ENCODE measurements at places on chromosomes 5 and 9.

DNA sequence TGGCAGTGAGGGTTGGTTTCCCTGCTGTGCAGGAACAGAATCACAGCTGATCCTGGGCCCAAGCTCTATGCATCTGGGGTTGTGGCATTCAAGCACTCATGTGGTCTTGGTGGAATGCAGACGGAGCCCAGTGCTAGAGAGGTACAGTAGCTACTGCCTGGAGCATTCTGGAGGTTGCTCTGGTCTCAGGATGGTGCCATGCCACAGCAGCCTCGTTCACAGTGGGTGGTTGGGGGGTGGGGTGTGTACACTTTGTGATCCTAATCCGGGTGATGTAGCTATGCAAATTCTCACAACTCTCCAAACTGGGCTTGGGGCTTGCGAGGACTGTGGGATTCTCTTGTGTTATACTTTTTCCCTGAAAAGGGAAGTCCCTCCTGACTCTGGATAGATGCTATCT lies 45.2 kb downstream of the FGD3 start:
- no peak for DNase-seq

DNA sequence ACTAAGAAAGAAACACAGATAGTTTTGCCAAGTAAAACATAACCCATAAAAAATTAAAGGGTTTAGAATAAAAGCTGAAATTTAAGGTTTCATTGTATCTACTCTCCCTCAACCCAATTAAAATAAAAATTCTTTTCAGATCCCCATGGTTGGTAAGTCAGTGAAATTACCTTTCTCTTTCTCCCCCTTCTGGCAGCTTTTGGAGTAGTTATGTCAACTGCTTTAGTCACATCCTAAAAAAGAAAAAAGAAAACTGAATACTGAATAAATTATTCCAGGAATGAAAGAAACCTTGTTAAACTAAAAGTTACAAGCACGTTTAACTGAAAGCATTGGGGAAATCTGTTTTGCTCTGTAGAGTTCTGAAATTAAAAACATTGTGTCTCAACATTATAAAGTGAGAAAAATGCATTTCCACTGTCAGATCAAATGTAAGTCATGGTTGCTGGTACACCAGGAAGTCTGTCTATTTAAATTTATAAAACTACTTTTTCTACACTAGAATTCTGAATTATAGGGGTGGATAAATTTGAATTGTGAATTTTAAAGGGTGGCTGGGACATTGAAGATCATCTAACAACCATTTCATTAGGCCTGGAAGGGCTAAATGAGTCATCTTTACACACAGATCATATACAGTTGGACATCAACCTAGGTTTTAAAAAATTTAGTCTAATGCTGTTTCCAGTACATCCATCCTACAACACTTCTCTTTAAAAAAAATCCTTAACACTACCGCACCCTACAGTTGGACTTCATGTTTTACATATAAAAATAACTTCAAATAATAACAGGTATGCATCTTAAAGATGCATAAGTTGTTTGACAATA lies 24.7 kb downstream of the PSIP1 start:
- no peak for DNase-seq

- DNase-seq, result no peak
Observed at GRCh38 chr5:59000211-59000610, 417.3 kb downstream of the RAB3C start.

DNA sequence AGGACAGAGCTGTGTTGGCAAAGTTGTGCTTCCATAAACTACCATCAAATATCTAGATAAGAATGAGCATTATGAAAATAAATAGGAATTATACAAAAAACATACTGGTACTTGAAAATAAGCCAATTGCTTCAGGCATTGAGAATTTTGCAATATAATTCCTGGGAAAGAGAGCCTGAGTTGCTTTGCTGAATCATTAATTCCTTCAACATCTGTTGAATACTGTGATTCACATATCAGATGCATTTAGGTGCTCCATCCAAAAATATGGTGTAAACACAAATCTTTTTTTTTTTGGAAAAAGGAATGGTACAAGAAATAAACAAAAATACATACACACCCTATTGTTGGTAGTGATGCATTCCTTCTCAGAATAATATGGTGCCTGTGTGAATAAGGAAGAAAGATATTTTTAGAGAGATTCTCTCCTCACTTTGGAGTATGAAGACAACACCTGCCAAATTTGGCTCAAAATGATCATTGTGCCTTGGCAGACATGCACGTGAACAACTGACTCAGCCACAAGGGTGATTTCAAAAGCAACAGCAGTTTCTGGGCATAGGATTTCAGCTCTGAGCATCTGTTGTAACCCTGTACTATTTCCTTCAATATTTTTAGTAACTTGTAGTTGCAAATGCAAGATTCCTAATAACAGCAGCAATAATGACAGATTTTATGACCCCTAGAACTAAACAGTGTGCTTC lies 96.7 kb downstream of the CAVIN4 start:
- no peak for DNase-seq

GRCh38 chr5:91864962-91865361 lies 481.8 kb upstream of the ARRDC3 start:
- DNase-seq, result no peak

GRCh38 chr9:17272536-17272935 lies 137.7 kb downstream of the CNTLN start:
- no peak for DNase-seq

DNA sequence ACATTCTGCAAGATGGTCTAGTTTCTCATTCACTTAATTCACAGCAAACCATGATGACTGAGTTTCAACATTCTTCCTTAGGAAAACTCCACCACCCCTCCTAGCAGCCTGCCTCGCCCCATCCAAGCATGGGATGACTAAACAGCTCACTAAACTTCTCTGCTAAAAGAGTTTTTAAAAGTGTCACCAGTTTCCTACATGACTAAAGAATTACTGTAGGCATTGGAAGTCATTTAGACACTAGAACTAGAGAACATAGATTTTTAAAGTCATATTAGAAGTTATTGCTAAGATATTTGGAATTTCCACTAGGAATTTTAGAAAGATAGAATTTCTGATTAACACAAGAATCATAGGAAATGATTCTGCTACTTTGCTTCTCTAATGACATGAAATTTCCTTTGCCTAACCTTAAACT lies 5.5 kb upstream of the ESM1 start:
- DNase-seq, result no peak

DNA sequence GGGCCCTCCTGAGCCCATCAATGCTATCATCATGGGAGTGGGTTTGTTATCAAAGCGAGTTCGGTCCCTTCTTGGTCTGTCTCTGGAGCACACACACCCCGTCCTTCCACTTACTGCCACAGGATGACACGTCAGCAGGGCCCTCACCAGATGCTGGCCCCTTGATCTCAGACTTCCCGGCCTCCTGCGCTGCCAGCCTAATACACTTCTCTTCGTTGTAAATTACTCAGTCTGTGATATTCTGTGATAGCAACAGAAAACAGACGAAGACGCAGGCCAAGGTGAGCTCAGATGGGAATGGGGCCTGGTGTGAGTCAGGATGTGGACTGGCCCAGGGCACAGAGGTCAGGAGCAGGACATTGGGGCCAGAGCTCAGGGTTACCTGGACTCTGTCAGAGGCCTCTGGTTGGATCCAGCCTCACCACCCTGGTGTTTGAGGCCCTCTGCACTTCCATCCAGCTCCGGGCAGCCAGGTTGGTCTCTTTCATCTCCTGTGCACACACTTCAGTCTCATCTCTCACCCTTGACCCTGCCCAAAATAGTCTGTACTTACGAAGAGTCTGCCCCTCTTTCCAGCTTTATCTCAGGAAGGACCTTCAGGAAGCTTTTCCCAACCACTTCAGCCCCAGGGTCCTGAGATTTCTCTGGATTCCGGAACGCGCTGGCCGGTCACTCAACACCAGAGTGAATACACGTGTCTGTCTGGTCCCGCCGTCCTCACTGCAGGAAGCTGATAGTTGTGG lies 26.0 kb upstream of the CNOT6 start:
- DNase-seq, result no peak

GRCh38 chr5:72599065-72599433 lies 91.8 kb upstream of the ZNF366 start:
- no peak for DNase-seq

DNA sequence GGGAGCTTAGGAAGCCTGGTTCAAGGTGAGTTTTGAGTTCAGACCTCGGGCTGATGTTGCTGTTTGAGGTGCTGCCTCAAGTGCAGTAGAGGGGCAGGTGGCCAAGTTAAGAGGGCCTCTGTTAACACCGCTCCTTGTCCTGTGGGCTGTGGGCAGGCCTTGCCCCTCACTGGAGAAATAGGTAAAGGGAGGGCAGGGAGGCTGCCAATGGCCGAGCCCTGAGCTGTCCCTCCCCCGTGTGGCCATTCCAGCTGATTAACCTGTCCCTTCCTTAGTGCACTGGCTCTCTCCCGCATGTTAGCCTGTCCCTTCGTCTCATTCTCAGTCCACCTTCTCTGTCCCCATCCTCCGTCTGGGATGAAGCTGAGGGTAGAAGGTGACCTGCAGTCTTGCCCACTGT lies 21.4 kb downstream of the CNTFR start:
- no peak for DNase-seq

DNA sequence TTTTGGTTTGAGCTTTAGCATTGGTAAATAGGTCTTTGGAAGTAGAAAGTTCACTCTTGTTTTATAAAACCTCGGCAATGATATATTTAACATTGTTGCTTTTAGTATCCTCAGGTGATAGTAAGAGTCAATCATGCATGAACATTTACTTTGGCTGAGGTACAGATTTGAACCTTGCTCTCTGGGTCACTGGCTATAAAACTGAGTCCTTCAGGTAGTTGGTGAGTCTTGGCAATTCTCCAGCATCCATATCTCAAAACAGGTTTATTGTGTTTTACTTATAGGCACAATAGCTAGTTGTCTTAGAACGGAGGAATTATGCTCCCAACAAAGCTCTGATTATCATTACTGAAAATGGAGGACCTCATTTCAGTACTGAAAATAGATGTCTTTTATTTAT lies 75.1 kb downstream of the MAT2B start:
- no peak for DNase-seq

DNA sequence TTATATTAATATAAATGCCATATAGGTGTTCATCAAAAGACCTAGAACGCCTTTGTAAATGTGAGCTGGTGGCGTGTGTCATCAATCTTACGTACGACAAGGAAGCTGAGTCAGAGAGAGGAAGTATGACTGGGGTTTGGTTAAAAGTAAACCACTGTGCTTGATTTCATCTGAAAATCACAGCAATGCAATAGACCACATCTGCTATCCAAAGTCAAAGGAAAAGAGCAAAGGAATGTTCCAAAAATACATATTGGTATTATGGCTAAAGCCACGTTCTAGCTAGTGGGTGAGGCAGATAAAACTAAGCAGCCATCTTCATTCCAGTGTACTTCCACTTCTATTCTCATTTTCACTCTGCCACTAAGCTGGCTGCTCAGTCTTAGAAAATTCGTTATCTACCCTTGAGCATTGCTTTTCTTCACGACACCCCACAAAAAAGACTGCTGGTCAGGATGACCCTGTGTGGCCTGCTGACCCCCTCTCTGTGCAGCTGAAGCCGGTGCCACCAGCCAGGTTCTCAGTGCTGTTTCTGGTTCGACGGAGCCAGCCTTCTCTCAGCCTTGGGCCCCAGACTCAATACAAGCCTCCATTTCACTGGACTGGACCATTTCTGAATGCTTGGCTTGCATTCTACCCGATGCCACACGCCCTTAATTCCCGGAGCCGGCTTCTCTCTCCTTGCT lies 23.8 kb downstream of the SHC3 start:
- DNase-seq, result peak; percentile 20

DNA sequence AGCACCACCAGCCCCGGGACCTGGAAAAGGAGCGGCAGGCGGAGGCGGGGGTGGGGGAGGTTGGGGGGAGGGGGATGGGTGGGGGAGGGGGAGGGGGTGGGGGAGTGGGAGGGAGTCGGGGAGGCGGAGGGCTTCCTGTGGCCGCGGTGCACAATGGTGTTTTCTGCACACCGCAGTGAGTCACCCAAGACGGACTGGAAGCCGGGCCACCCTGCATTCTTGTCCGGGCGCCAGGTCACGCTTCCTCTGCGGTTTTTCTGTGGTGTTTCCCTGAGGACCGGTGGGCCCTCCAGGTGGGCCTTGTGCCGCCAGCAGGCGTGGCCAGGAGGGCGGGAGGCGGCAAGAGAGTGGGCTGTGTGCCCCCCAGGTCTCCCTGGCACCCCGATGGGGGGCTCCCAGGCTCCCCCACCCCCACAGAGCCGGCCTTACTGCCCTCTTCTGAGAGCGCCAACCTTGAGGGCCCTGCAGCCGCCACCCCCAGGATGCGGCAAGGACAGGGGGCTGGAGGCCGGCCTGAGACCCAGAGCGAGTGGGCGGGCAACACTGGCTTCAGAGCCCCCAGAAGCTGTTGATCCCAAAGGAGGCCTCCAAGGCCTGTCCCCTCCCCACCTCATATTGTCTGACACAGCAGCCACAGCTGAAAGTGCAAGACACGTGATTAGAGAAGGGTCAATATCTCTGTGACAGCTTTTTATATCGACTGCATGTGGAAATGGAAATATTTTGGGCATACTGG lies 11.1 kb downstream of the EXD3 start:
- DNase-seq, result peak; percentile 33

DNA sequence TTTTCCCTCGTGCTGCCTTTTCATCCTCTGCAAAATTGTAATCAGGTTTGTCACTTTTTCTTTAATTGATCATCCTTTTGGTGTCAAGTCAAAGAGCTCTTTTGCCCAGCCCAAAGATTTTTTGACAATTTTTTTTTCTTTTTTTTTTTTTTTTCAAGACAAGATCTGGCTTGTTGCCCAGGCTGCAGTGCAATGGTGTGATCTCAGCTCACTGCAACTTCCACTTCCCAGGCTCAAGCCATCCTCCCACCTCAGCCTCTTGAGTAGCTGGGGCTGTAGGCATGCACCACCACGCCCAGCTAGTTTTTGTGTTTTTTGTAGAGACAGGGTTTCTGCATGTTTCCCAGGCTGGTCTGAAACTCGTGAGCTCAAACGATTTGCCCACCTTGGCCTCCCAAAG lies 36.7 kb downstream of the CDK7 start:
- no peak for DNase-seq

GRCh38 chr5:69035665-69036064 lies 58.1 kb upstream of the SLC30A5 start:
- DNase-seq, result no peak

DNA sequence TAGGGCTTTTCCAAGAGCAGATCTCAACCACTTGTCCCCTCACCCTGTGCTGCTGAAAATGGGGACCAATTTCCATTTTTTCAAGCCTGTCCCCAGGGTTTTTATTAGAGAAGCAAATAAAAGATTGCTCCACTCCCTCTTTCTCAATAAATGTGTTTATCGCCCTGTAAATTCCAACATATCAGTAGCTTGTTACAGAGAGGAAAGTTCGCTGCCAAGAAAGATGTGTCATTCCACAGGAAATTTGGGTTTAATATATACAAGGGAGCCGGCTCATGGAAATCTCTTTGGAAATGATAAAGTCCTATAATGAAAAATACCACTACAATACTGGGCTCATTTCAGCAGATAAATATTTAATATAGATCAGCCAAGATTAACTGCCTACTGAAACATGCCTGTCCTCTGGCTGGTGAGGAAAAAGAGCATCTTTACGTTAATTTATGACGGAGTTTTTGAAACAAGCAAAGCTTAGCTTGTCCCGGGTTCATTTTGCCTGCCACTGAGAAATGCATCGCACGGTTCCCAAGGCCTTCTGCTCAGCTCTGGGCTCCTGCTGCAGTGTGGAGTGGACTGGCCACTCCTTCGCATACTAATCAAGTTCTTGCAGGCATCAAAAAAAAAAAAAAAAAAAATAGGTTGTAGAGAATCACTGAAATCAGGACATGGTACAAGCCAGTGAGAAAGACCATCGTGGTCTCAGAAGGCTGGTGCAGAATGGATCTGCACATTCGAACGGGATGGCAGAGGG lies 84.5 kb downstream of the BRINP1 start:
- no peak for DNase-seq

GRCh38 chr5:100322483-100322882 lies 212.7 kb upstream of the FAM174A start:
- no peak for DNase-seq

Data from stimulated activated CD4-positive, alpha-beta T cell treated with anti-CD3 and anti-CD28 coated beads, Interleukin-4, amount 100 ng/mL, for 1 hour (primary cell).